CD4-positive, alpha-beta T cell treated with Interleukin-12 subunit alpha and Interleukin-12 subunit beta, for 1 hour (primary cell): ENCODE measurements at places on chromosomes 7 and 10.

- DNase-seq, result no peak
These were observed 58.6 kb downstream of the TPK1 start for GRCh38 chr7:144777005-144777839.

DNA sequence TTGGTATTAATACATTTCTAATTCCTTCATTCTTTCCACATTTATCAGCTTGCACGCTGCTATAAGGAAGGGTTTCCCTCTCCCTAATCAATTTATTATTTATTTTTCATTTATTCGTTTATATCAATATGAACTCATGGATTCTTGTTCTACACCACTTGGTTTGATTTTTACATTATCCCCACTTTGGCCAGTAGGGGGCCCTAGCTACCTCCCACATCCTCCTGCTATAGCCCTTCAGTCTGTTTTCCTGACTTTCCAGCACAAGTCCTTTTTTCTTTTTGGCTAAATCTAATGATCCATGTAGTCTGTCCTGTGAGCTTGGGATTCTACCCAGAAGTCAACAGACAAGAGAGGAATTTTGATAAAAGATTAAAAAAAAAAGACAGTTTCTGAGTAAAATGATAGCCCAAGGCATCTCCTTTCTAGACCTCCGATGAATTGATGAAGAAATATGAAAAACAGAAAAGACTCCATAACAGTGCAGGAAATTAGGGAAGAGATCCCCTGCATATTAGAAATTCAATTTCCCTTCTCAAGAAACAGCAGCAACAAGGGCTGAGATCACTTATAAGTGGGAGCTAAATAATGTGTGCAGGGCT lies 47.7 kb downstream of the LYZL2 start:
- peak; percentile 38 for DNase-seq

DNA sequence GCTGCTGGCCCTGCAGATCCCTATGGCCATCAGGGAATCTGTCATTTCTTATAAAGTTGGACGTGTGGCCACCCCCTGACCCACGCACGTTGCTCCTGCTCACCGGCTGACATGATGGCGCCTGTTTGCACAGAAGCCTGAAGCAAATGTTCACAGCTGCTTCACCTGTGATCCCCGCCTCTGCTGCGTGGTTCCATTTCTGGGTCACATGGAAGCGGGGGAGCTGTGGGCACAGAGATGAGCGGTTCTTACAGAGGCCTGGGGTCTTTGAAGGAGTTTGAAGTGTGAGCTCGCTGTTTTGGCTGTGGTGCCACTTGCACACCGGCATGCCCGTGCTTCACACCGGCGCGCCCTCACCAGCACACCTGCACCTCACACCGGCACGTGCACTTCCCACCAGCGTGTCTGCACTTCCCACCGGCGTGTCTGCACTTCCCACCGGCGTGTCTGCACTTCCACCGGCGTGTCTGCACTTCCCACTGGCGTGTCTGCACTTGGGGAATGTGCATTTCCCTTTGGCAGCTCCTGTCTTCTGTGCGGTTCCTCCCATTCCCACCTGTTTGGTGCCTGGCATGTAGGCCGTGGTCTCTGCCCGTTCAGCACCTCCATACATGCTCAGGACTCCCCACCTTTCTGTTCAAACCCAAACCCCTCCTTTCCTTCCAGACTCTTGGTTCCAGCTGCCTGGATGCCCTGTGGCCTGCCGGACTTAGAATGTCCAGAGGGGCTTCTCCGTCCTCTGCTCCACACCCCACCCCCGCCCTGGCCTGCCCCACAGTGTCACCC lies 86.7 kb downstream of the INPP5A start:
- DNase-seq, result no peak

DNA sequence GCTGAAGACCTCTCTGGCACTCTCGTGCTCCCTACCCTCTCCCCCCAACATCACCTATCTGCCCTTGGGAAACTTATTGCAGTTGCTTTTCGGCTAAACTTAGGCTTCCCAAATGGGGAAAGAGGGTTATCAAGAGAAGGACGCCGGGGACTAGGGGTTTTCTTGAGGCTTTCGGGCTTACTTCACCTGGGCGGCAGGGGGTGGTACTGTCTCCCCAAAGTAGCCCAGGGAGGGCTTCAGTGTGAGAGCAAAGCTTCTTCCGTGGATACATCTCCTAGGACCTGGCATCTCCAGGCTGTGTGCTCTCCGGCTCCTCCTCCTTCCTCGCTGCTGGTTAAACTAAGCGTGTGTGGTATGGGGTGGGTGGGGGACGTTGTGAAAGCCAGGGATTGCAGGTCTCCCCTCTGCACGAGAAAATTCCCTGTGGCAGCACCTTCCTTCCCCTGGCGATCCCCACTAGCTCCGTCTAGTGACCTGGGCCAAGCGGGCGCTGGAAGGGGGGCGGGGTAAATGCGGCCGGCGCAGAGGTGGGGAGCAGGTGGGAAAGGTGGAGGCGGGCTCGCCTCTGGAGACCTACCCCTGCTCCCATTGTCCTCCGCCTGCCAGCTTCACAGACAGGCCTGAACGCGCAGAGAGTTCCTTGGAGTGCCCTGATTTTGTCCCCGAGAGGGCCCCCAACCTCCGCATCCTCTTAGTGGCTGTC lies 1.1 kb downstream of the PLXDC2 start:
- DNase-seq, result no peak

GRCh38 chr10:104299031-104299904 lies 30.3 kb downstream of the GSTO2 start:
- no peak for DNase-seq

GRCh38 chr10:132764108-132764507 lies 21.8 kb downstream of the NKX6-2 start:
- DNase-seq, result no peak

DNA sequence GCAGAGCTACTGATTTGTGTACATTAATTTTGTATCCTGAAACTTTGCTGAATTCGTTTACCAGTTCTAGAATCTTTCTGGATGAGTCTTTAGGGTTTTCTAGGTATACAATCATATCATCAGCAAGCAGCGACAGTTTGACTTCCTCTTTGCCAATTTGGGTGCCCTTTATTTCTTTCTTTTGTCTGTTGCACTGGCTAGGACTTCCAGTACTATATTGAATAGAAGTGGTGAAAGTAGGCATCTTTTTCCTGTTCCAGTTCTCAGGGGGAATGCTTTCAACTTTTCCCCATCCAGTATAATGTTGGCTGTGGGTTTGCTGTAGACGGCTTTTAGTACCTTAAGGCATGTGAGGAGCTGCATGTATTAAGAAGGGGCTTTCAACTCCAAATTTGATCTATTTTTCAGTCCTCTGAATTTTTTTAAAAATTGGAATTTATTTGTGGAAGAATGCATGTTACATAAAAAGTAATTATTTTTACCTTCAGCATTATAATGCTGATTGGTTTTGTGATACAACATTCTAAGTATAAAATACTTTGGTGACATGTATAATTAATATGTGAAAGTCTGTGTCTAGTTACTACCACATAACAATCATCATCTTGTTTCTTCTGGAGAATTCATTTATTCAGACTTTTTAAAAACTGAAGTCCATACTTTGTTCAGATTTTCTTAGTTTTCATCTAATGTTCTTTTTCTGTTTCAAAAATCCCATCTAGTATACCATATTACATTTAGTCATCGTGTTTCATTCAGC lies 49.6 kb downstream of the CPED1 start:
- no peak for DNase-seq

DNA sequence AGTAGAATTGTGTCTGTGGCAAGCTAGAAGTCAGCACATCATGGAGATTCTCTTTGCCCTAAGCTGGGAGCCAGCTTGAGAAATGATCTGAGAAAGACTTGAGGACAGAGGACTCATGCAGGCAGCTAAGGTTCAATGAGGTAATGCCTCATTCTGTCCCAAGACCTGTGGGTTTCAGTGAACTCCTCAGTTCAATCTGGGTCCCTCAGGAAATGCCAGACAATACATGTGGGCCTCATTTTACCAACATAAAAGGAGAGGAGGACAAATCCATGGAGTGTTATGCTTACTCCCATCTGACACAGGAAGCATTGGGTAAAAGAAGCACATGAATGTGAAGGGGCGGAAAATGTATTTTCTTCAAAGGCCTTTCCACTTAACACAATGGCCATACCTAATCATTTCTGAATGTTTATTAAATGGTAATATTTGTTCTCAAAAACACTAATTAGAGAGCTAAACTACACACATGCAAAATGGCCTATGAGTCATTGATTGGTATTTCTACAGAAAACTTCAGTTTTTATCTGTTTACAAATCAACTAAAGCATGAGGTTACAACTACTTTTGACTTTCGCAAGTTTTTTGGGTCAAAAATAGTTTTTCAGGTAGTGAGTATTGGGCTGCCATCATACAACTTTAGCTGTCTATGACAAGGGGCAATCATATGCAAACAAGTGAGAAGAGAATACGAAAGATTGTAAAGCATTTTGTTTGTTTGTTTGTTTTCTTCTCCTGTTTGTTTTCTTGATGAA lies 205.3 kb downstream of the CHRM2 start:
- no peak for DNase-seq

- DNase-seq, result no peak
These were observed at the start of gene C10orf62 for GRCh38 chr10:97589479-97589878. Gene C10orf62, plus strand, starts transcription at chr10:97589721. Its CDS starts 177 bp downstream, at chr10:97589898.

- no peak for DNase-seq
These were observed 1414.7 kb upstream of the CELF2 start for GRCh38 chr10:9602998-9603397.

DNA sequence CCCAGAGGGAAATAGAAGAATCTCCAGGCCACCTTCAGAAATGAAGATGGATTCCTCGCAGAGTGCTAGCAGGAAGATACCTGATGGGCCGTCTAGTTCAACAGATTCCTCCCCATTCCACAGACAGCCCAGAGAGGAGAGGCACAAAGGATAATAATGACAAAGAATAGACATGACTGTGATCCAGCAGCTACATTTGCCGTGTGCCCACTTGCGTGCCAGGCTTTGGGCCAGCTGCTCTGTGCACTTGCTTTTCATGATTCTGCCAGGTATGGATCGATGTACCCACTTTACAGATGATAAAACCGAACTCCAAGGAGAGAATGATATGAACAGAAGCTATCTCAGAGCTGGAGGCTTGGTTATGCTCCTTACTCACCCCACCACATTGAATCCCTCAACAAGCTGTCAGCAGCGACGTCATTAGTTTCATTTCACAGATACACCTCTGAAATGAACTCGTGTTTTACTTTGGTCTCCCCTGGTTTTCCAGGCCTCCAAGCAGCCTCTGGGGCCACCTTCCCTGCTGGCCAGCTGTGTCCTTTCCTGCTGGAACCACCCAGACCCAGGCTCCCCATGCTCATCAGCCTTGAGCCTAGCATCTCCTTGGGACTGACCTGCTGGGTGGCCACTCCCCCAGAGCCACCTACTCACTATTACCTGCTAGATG lies 11.9 kb upstream of the WDFY4 start:
- no peak for DNase-seq

- DNase-seq, result no peak
These were observed 163.0 kb downstream of the SUGCT start for GRCh38 chr7:40297741-40298311.

GRCh38 chr7:37467002-37467401 lies 18.3 kb upstream of the ELMO1 start:
- DNase-seq, result no peak

GRCh38 chr7:119545118-119545517 lies 727.9 kb upstream of the KCND2 start:
- DNase-seq, result no peak

- no peak for DNase-seq
These were observed at the start of gene C10orf67 for GRCh38 chr10:23344241-23344841. Gene C10orf67, minus strand, starts transcription at chr10:23344797. Its CDS starts 23 bp downstream, at chr10:23344774.

DNA sequence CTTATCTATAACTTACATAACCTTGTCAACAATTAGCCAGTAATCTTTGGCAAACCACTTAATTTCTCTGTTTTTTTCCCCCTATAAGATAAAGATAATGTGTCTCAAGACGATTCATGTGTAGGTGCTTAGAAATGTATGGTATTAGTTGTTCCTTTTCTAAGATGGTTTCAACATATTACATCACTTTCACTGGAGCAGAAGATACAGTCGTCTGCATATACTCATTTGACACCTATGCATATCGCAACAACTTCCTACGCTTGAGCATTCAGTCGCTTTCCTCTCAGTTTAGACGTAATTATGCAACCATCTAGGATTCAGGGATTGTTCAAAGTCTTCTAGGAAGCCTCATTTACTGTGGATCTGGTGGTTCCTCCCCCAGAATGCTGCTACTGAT lies 396.7 kb downstream of the PHTF2 start:
- no peak for DNase-seq

- DNase-seq, result no peak
These were observed 185.6 kb downstream of the PFKFB3 start for GRCh38 chr10:6388261-6388893.

- no peak for DNase-seq
These were observed 10.7 kb downstream of the SVOPL start for GRCh38 chr7:138690495-138690894.

DNA sequence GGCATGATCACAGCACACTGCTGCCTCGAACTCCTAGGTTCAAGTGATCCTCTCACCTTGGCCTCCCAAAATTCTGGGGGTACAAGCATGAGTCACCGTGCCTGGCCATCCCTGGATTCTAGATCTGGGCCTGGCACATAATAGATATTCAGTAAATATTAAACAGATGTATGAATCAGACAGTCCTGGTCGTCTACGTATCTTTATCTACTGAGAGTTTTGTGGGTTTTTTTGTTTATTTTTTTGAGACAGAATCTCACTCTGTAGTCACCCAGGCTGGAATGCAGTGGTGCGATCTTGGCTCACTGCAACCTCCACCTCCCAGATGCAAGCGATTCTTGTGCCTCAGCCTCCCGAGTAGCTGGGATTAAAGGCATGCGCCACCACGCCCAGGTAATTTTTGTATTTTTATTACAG lies 24.3 kb upstream of the ITGB1 start:
- no peak for DNase-seq

GRCh38 chr10:67664942-67665341 lies 31.1 kb downstream of the CTNNA3 start:
- DNase-seq, result no peak

DNA sequence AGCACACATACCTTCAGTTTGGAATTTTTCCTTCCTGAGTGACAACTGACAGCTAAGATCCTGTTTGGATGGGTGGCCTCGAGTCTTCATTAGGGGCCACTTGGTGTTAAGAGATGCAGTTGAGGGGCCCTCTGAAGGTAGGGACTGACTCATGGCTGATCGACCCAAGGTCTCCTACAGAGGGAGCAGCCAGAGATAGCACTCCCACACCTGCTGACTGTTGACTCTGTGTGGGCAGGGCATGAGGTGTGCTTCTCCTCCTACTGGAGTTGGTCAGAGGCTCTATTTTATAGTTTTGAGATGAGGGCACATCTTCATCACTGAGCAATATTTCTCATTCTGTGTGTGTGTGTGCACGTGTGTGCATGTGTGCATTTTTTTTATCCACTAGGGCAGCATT lies 378.8 kb upstream of the PODXL start:
- no peak for DNase-seq

GRCh38 chr10:43983856-43984271 lies 335.2 kb upstream of the ZNF32 start:
- DNase-seq, result no peak

GRCh38 chr10:4646547-4646946 lies 179.5 kb upstream of the AKR1E2 start:
- DNase-seq, result no peak
